ENCODE measurements at places on chromosomes 7 and 10. TPM values are rescaled to one million over a fixed set of nuclear protein-coding genes. Genes with fewer than 3 reads are reported as not detected.
A peak's percentile ranks its signal among the peaks of the same experiment; 100 is the strongest.

NPTX2 gene
- not detected for total RNA-seq

ZP3 gene
- total RNA-seq = 5.3 TPM

SFRP5 gene
- total RNA-seq = not detected

ADIRF gene
- not detected for total RNA-seq

AGR3 gene
- total RNA-seq = not detected

WEE2 gene
- total RNA-seq = not detected

CRTAC1 gene
- not detected for total RNA-seq

POMZP3 gene
- total RNA-seq = 26.0 TPM

TMEM178B gene
- total RNA-seq = not detected

ZNF488 gene
- total RNA-seq = not detected

DNA sequence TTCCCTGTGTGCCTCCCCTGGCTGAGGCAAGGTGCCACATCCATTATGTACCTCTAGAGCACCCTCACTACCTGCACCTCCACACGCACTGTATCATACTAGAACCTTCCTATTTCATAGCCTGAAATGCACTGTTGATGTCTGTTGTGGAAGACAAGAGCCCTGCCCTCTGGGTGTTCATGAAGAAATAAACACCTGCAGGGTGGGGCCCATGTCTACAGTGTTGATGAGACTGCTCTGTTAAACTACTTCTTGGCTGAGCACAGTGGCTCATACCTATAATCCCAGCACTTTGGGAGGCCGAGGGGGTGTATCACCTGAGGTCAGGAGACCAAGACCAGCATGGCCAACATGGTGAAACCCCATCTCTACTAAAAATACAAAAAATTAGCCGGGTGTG, 14.0 kb downstream of the SORBS1 start:
- DNase-seq = no peak

DNA sequence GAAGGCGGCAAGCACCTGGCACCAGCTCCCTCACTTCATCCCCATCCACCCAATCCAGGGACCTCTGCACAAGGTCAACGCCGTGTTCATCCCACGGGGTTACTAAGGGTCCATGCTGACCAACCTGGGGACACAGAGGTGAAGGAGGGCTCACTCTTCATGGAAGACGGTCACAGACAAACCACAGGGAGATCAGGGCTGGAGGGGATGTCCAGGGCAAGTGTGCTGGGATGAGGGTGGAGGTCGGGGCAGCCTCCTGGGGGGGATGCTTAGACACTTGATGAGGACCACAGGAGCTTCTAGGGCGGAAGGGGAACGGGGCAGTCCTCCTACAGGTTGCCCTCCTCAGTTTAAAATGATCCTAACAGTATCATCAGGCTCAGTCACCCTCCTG, 46.7 kb downstream of the FAM53B start:
- no peak for DNase-seq

DNA sequence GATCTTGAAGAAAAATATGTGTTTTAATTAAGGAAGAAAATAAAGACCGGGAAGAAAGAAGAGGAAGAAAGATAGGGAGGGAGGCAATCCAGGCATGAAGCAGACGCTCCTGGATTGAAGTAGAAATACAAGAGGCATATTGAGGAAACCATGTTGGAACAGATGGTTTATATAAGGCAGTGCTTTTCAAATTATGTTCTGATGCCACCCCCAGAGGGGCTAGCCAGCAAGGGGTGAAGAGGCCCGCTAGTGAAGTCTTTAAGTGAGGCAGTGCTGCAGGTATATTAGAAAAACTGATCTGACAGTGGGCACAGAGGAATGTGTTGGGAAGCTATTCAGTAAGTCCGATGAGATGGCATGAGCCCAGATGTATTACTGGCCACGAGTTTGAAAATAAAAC, 40.1 kb downstream of the REEP3 start:
- DNase-seq = no peak

DNA sequence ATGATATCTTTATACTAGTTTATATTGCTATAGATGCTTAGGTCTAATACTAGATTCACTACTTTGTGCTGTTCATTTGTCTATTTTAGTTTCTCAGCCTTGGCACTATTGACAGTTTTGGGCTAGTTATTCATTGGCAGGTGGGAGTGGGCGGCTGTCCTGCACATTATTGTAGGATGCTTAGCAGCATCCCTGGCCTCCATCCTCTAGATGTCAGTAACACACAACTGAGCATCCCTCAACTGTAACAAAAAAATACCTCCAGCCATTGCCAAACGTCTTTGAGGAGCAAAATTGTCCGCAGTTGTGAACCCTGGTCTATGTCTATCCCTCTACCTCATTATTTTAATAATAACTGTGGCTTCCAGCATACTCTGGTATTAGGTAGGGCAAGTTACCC, 34.4 kb upstream of the PNLIP start:
- DNase-seq = no peak

- DNase-seq = no peak
Observed at GRCh38 chr7:42502022-42502421, 265.0 kb upstream of the GLI3 start.

DNA sequence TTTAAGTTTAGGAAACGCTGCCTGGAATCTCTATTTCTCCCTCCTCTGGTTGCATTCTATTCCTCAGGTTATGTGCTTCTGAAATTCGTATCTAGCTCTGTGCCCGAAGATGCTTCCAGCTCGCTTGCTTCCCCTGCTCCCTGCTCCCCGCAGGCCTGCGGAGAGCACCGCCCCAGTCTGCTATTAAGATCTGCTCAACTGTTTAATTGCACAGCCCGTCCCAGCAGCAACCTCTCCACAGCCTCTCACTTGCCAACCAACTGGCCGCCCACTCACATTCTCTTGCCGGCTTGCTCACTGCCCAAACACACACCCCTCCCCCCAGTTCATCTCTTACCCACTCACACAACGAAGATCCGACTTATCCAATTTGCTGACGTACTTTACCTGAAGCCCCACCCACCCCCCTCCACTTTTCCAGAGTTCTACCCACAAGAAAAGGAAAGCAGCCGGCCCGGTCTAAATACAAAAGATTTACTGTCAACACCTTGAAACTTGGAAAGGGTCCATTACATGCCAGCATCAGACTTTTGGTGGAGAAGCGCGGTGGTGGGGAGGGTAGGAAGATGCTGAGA, 167.3 kb upstream of the KLF14 start:
- no peak for DNase-seq

DNA sequence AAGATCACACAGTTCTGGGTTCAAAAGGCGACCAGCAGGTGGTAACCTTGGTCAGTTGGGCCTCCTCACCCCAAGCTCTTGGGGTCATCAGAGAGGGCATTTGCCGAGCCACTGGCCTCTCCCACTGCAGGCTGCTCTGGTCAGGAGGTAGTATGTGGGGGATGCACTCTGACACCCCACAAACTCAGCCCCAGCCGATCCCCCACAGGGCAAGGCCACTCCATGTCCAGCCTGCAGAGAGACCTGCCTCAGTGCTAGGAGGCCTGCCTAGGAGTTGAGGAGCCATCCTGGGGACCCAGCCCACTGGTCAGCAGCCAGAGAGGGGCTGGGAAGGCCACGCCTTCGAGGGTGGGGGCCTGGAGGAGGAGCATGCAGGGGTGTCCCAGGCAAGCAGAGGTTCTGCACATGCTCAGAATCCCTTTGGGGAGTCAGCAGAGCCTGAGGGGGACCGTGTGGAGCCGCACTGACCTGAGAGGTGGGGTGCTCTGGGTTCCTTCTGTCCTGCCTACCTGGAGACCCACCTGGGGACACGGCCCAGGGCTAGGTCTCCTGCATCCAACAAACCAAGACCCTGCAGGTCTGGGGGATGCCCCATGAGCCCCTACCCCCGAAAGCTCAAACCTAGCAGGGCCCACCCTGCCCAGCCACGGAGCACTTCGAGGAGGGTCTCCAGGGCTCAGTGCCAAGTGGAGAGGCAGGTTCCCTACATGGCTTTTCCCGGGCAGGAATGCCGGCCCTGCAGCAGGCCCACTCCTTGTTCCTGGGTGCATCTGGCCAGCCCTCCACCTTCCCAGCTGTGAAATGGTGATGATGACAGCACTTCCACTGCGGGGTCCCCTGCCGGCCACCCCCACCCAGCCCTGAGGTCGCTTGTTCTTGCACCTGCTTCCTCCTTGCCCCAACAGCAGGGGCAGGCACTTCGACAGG, 58.5 kb downstream of the RASGEF1A start:
- DNase-seq = peak; percentile 17

DNA sequence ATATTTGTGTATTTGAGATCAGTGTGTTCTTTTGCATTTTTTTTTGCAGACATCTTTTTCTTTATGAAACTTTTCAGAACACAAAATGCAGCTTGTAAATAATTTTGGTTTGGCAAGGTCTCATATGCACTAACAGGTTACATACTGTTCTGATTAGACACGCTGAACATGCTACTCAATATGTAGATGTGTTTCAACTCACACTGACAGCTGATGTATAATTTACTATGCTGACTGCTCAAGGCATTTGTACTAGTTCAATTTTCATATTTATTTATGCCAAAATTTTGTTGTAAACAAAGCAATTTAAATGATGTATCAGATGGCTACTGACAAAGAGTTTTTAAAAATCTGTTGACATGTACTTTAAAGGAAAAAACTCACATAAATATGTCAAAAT, 123.8 kb downstream of the TFEC start:
- no peak for DNase-seq

GRCh38 chr7:76047305-76047810, 442 bp downstream of the STYXL1 start:
- no peak for DNase-seq

- DNase-seq = no peak
Observed at GRCh38 chr10:132690821-132691610, 94.9 kb downstream of the NKX6-2 start.

DNA sequence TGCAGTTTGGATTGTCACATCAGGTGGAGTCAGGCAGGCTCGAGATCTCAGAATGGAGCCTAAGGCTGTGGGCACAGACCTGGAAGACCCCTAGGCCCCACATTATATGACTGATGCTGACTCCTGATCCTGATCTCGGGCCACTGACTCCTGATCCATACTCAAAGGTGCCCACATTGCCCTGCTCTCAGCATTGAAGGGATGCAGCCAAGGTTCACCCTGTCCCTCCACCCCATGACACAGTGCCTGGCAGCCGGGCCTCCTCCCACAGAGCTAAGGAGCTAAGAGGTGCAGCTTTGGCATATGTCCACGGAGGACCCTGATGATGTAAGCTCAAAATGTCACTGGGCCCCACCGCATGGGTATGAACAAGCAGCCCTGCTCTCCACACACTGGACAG, 36.6 kb downstream of the TCERG1L start:
- DNase-seq = no peak
